ENCODE measurements at places on chromosomes 6 and 20.

DNA sequence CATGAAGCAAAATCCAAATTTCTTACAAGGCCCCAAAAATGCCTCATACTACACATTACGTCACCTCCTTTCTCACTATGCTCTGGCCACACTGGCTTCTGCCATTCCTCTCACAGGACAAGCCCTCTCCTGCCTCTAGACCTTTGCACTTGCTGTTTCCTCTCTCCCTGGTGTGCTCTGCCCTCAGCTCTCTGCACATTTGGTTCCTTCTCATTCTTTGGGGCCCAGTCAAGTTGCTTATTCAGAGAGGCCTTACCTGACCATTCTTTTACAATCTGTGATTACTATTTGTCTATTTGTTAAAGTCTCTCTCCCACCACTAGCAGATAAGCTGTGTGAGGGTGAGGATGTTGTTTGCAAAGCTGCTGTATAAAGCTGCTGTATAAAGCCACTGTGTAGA lies 15.4 kb upstream of the GSTA4 start:
- DNase-seq = no peak

- DNase-seq = no peak
These were observed 27.0 kb downstream of the HECA start for GRCh38 chr6:139161817-139162284.

DNA sequence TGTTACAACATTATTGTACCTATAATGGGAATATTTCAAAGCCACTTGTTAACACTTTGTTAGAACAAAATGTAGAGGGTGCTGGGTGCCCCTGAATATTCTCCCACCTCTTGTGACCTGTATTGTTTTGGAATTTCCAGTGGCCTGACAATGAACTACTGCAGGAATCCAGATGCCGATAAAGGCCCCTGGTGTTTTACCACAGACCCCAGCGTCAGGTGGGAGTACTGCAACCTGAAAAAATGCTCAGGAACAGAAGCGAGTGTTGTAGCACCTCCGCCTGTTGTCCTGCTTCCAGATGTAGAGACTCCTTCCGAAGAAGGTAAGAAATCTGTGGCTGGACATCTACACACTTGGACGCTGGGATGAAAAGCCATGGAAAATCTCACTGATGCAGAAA lies 28.9 kb downstream of the PLG start:
- no peak for DNase-seq

DNA sequence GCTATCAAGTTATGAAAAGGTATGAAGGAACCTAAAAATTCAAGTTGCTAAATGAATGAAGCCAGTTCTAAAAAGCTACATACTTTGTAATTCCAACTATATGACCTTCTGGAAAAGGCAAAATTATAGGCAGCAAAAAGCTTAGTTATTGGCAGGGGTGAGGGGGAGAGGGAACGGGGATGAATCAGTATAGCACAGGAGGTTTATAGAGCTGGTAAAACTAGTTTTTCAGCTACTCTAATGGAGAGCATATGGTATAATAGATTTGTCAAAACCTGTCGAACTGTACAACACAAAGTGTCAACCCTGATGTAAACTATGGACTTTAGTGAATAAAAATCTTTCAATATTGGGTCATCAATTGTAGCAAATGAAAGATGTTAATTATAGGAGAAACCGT lies 18.7 kb downstream of the MANEA start:
- no peak for DNase-seq

DNA sequence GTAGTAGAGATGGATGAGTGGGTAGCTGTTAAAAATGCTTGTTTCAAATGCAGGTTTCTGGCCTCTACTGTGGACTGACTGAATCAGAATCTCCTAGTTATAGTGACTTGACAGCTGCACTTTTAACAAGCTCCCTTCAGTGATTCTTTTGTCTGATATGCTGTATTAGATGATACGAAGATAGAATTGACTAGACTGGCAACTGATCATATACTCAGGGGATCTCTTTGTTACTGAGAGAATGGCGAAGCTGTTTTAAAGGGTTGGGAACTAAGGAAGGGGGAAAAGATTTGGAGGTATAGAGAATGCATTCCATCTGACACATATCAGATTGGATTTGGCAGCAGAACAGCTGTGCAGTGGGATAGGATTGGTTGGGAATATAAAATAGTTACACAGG lies 7.0 kb downstream of the ENPP4 start:
- DNase-seq = no peak

- DNase-seq = no peak
These were observed at the start of gene HLA-DRA for GRCh38 chr6:32439602-32440214. HLA-DRA (plus strand) TSS chr6:32439887; CDS start chr6:32439951, 64 bp downstream.

GRCh38 chr6:142950291-142950690 lies 5.3 kb upstream of the HIVEP2 start:
- DNase-seq = no peak

GRCh38 chr6:130906736-130907381 lies 79.7 kb downstream of the SMLR1 start:
- no peak for DNase-seq

DNA sequence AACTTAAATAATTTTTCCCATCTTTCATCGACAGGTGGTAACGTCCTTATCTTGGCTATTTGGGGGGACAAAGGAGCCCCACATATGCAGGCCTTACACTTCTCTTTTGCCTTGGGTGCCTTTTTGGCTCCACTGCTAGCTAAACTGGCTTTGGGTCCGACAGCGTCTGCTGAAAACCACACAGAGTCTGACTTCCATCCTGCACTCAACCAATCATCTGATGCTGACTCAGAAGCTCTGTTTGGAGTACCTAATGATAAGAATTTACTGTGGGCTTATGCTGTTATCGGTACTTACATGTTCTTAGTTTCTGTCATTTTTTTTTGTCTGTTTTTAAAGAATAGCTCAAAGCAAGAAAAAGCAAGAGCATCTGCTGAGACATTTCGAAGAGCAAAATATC lies 178.5 kb downstream of the SLC16A10 start:
- DNase-seq = no peak

DNA sequence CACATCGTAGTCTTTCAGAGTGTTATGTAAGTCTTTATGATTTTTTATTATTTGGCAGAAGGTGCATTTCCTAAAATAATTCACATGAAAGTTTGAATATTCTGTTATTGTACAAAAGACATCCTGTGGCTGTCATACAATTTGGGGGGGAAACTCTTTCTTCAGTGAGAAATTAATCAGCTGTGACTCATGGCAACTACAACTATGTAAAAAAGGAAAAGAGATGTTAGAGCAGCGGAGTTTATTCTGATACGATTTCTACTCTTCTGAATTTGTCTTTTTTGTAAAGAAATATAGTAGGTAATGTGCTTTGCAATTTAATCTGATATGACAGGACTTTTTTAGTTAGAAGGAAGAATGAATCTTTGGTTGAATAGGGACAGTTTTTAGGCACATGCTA lies 14.2 kb downstream of the COL19A1 start:
- no peak for DNase-seq

GRCh38 chr6:106512048-106512967 lies 117.0 kb downstream of the RTN4IP1 start:
- no peak for DNase-seq

All from NCI-H524 treated with DMSO at 0.1 percent for 48 hours (cell line).